G401 (cell line): ENCODE measurements at places on chromosomes 12 and 14. TPM values are rescaled to one million over a fixed set of nuclear protein-coding genes. Genes with fewer than 3 reads are reported as not detected.

Gene OAS1
- total RNA-seq = not detected in 2 replicates

DNA sequence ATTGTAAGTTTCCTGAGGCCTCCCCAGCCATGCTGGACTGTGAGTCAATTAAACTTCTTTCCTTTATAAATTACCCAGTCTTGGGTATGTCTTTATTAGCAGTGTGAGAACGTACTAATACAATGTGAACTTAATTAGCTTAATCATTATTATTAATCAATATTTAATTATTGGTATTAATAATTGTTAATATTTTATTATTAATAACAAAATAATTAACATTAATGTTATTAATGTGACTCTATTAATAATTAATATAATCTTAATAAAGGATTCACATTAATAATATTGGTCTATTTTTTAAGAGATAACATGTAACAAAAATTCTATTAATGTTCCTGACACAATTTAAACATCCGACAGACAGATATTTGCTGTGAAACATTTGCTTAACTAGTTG is 164.9 kb upstream of the ATF7IP start:
- no peak for DNase-seq

GRCh38 chr12:62977883-62978282 is 42.9 kb upstream of the PPM1H start:
- DNase-seq = no peak

- no peak for DNase-seq
Observed at GRCh38 chr14:72347118-72347517, 414.9 kb downstream of the RGS6 start.

DNA sequence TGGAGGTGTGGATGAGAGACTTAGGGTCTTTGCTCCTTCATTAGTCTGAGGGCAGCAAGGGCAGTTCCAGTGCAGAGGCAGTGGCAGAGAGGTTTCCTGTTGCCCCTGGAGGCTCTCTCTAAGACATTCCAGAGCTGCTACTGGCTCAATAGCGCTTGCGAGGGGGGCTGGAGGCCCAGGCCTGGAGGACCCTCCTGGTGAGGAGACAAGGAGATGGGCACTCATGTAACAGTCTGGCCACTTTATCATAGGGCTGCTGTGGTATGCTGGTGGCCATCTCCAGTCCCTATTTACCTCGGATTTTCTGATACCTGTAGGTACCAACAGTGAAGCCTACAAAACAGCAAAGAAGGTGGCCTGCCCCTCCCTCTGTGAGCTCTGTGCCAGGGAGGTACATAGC is 12.7 kb downstream of the CLEC2A start:
- DNase-seq = no peak
